ENCODE measurements at places on chromosomes 7 and 10.

GRCh38 chr10:6507311-6507710, 72.8 kb downstream of the PRKCQ start:
- no peak for DNase-seq

- DNase-seq = no peak
Measured at GRCh38 chr7:115096262-115096661, 174.4 kb downstream of the MDFIC start.

GRCh38 chr7:128215281-128215680, 25.8 kb upstream of the LEP start:
- DNase-seq = no peak

DNA sequence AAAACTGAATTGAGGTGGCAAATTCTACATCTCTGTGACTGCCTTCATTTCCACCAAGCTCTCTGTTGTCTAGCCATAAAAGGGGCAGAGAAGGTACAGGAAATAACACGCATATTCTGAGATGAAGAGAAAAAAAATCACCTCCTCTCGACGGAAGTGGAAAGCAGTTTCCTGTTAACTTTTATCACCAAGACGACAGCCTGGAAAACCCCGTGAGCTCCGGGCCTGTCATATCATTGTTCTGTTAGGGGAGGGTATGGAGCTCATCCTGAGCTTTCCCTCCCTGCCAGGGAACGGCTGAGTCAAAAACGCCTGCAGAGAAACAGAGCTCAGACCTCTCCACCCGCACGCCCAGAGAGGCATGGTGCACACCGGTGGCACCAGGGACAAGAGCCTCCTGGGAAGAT, 200.3 kb downstream of the PRPF18 start:
- DNase-seq = no peak

GRCh38 chr10:124493214-124493882, 31.7 kb downstream of the LHPP start:
- DNase-seq = no peak

DNA sequence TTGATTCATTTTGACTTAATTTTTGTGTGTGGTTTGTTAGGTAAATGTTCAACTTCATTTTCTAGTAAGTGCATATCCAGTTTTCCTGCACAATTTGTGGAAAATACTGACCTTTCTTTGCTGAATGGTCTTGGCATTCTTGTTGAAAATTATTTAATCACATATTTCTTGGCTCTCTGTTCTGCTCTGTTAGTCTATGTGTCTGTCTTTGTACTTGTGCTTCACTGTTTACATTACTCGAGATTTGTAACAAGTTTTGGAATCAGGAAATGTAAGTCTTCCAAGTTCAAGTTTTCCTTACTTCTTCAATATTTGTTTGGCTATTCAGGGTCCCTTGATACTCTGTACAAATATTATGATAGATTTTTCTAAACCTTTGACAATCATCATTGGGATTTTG, 838.2 kb upstream of the POM121L12 start:
- no peak for DNase-seq

DNA sequence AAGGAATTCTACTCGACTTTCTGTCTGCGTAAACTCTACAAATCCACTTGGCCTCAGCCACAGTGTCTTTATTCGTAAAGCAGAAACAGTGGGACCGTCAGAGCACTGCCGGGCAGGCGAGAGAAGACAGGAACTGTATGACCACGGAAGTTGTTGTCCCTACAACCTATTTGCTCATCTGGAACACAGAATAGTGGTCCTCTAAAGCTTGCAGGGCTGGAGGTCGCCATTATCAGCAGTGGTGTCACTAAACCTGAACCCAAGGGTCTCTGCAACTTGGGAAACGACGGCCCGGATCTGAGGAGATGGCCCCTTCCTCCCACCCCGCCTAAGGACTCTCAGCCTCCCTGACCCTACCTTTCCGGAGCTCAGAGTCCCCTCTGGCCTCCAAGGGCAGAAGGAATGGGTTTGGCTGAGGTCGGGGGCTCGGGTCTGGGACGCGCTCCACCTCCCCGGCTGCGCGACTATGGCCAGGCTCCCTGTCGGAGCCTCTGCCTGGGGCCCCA, 442 bp downstream of the STYXL1 start:
- no peak for DNase-seq

DNA sequence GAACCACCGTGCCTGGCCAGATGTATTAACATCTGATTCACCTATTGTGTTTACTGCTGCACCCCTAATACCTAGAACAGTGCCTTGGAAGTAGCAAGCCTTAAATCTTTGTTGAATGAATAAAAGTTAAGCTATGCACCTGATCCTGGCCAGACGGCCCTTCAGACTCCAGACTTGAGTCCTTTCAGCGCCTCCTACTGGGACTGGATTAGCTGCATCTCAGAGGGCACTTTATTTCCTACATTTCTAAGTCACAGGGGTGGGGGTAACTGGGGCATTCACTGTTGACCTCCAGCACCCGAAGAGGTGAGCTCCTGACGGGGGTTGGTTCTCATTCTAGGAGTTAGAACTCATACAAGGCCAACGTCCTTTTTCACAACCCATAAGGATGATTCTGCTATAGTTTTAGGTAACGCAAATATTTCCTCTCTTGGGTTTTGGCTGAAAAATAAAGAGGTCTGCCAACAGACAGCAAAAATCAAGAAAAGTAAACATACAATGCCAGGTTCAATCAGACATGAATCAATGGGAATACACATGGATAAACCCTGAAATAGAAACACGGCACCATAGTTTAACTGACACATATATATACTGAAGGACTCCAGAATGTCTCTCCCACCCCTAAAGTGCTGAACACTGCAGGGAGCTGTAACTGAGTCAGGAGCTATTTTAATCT, 48.0 kb upstream of the DLG5 start:
- no peak for DNase-seq

DNA sequence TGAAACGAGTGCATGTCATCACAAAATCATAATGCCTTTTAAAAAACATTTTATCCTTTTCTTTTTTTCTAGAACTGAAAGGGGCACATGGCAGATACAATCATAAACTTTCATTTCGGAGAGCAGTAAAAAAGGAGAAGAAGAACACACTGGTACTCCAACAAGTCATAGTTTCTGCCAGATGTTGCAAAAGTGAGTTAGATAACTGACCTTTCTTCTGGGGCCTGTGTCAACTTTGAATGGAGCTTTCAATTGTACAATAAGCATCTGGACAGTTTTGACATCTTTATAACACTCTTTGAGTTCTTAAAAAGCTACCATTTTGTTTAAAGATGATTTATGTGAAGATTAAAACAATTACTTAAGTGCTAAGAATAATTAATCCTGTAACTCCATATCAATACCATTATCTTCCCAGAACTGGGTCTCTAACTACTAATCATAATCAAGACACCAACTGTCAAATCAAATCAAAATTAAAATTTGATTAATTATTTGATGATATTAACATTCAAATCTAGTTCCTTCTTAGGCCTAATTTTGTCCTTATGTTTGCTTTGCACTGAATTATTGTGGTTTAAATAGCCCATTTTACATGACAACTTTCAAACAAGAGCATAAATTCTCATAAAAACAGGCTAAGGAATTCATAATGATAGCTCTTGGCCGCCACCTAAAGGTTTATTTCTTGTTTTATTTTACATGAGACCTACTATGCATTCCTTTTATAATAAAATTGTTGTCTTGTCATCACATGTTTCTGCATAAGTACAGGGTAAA, 19.5 kb upstream of the ITGB8 start:
- no peak for DNase-seq

GRCh38 chr7:151232917-151233701, 826 bp downstream of the CHPF2 start:
- DNase-seq = no peak

- DNase-seq = no peak
Measured at GRCh38 chr7:155769701-155770100, 42.6 kb downstream of the SHH start.

- no peak for DNase-seq
Measured at GRCh38 chr7:85074992-85075391, 111.9 kb downstream of the SEMA3D start.

DNA sequence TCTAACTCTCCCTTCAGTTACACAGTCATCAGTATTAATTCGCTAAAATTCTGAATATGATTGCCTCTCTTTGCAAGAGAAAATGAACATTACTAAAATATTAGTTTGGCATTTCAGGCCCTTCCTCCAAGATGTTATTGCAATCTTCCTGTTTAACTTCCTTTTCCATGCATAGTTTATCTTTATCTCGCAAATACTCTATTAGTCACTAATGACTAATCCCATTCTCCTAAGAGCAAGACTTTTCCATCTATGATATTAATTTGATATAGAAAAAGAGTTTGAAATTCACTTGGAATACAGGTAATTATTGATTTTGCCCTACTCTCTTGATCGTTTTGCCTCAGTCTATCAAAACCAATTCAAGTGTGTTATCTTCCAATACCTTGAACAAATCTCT, 41.8 kb upstream of the SEMA3A start:
- no peak for DNase-seq

DNA sequence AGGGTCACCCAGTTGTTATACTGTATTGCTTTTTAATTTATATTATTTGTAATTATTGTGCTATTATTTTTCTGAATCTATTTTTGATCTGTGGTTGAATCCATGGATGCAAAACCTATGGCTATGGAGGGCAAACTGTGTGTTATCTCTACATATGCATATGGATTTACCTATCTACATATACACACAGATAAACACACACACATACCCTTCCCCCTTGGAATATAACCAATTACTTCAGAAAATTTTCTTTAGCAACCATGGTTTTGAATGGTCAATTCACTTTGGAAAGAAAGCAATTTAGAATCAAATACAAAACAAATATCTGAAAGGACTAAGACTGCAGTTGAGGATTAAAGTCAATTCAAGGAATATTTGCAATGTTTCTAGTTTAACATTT, 39.1 kb downstream of the MTPN start:
- DNase-seq = no peak

- DNase-seq = no peak
Measured at GRCh38 chr7:50653126-50653864, 88.1 kb upstream of the DDC start.

- DNase-seq = no peak
Measured at GRCh38 chr10:78599122-78599853, 469.5 kb upstream of the ZMIZ1 start.

- DNase-seq = no peak
Measured at GRCh38 chr10:29922892-29923291, 136.5 kb downstream of the JCAD start.

DNA sequence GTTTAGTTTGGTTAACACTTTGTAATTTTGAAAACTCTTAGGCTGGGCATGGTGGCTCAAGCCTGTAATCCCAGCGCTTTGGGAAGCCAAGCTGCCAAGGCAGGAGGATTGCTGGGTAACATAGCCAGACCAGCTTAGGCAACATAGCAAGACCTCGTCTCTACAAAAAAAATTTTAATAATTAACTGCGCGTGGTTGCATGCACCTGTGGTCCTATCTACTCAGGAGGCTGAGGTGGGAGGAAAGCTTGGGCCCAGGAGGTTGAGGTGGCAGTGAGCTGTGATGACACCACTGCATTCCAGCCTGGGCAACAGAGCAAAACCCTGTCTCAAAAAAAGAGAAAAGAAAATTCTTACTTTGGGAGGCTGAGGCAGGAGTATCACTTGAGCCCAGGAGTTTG, 18.2 kb downstream of the MYOZ1 start:
- DNase-seq = no peak

GRCh38 chr7:149714910-149715471, 58.4 kb downstream of the ZNF467 start:
- no peak for DNase-seq

- no peak for DNase-seq
Measured at GRCh38 chr10:132709471-132709951, 76.4 kb downstream of the NKX6-2 start.

DNA sequence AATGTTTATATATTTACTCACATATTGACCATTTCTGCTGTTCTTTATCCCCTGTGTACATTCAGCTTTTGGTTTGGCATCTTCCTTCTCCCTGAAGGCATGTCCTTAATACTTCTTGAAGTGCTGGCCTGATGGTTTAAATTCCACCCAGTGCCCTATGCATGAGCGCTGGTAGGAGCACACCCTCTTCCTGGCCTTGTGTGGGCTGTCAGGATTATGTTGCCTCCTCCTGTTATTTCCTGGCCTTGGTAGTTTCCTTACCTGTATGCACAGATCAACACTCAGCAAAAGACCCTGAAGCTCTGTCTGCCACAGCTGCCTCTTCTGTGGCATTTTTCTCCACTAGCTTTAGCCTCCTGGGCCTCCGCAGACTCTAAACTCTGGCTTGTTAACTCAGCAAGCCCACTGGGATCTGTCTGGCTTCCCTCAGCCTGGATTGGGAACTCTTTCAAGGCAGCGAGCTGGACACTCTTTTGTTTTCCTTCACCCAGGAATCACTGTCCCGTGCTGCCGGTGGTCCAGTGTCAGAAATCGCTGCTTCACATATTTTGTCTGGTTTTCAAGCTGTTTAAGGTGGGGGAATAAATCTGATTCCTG, 595.2 kb downstream of the SDK1 start:
- DNase-seq = no peak

GRCh38 chr7:133583545-133584171, 330.8 kb downstream of the EXOC4 start:
- DNase-seq = no peak

- no peak for DNase-seq
Measured at GRCh38 chr7:128909625-128910568, 612 bp downstream of the KCP start.

DNA sequence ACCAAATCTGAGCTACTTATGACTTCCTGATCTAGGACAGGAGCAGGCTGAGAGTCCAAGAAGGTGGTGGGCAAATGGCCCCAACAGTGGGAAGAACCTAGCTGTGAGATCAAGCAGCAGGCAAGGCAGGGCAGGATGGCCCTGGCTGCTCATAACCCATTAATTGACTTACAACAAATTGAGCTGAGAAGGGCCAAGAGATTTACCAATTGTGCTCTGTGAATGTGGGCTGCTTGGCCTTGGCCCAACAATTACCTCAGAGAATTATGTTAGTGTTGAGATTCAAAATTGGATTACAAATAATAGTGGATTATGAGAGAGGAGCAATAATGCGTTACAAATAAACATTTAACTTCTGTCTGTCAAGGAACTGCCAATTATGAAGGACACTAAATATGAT, 956.5 kb downstream of the KCNMA1 start:
- no peak for DNase-seq

DNA sequence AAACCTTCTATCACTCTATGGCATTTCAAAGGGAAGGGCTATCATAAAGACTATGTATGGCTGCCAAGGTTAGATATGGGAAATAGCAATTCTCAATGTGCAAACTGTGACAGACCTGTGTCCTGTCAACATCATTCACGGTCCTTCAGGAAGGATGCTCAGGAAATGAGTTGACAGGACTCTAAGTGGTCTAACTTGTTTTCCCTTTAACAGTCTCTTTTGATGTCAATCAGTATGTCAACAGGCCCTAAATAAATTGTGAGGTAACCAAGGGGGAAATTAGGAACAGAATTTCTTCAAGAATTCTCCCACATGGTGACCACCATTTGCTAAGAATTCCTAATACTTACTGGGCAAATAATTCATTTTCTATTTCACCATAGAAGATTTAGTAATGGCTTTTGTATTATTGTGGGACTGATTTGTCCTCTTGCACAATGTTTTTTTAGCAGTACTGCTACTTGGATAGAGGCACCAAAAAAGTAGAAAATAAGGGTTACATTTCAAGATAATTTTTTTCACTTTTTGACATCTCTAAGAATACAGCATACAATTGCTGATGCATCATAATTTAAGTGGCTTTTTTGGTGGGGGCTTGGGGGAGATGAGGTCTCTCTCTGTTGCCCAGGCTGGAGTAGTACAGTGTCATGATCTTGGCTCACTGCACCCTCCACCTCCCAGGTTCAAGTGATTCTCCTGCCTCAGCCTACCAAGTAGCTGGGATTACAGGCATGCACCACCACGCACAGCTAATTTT, 275.8 kb downstream of the CACNA2D1 start:
- DNase-seq = no peak

GRCh38 chr10:106997721-106998120, 166.8 kb downstream of the SORCS1 start:
- no peak for DNase-seq

- no peak for DNase-seq
Measured at GRCh38 chr7:139659922-139660316, 117.9 kb downstream of the HIPK2 start.

Data from substantia nigra (tissue), 51 donors.